ENCODE measurements at places on chromosomes 12 and 14.

DNA sequence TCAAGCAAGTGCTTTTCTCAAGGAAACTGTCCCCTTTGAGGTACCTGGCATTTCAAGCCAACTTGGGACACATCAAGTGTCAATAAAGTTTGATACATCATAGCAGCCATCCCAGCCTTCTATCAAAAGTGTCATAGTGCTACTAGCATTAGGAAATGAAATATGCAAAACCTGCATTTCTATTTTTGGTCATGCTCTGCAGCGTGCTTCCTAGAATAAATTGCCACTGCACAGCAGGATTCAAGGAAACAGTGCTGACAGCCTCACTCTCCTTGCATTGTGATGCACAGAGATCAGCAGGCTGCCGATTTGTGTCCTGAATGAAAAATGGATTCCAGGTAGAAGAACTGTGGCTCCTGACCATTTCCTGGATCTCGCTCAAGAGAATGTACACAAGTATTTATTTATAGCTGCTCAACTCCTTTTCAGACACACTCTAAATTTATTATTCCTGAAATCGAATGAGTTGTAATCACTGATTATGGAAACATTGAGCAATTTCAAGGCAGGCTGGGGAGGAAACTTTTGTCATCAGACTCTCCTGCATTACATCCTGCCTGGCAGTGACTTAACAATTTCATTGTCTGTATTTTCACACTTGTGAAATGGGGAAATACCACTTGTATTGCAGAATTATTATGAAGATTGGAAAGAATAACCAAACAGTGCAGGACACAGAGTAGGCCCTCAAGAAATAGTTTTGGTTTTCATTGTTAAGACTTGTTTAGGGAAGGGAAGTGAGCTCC is 120.9 kb downstream of the SLC38A6 start:
- DNase-seq = peak; percentile 55

GRCh38 chr12:12191008-12191407 is 75.8 kb downstream of the LRP6 start:
- no peak for DNase-seq

- no peak for DNase-seq
Observed at GRCh38 chr12:98372340-98373024, 142.9 kb upstream of the TMPO start.

GRCh38 chr12:72024613-72025012 is 86.0 kb downstream of the TPH2 start:
- no peak for DNase-seq

DNA sequence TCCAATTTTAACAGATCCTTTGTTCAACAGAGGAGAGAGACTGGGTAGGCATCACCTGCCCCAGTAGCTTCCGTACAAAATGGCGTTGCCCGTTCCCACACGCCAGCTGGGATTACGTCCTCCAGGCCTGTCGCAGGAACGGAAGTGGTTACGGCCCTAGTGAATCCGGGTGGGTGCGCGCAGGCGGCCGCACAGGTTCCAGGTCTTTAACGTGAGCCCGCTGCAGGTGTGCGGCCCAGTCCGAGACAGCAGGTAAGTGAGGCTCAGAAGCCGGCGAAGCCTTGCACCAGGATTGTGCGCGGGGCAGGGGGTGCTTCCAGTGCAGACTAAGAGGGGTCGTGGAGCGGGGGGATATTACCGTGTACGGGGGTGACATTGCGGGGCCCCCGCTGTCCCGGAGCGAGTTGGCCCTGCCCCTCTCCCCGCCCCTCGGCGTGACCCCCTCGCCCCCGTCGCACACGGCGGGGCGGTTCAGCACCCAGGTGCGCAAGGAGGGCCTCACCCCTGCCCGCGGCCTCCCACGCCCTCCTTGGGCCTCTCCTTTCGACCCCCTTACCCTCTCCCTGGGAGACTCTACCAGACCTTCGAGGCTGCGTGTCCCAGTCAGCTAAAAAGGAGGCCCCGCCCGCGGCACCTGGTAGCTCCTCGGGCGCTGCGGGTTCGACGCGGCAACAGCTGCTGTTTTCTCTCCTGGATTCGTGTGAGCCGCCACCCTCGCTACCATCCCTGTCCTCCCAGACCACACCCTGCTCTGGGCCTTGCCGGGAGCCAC is at the start of gene EXD2:
Gene EXD2 (plus strand): TSS at position 159 of the 772 bp plus-strand sequence. CDS start 17,973 bp downstream, outside the sequence.
- DNase-seq = peak; percentile 83

All from fibroblast of skin of back (primary cell).